ENCODE measurements at places on chromosomes 3 and 15. TPM values are rescaled to one million over a fixed set of nuclear protein-coding genes. Genes with fewer than 3 reads are reported as not detected.

DNA sequence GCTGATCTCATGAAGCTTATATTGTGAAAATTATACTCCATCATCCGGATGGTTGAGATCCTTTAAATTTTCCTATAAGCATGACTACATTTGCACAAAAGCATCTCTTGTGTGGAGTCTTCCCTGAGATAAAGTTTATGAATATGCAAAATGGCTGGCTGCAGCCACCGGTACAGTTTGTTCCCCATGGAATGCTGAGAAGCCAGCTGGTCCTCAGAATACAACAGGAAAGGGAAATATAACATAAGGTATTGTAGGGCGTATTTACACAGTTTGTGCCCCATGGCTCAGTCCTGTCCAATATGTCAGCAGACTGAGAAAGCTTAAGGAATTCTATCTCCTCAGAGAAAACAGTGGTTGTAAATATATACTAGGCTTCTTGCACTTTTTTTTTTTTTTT, 468.6 kb downstream of the CNTN6 start:
- no peak for DNase-seq

DNA sequence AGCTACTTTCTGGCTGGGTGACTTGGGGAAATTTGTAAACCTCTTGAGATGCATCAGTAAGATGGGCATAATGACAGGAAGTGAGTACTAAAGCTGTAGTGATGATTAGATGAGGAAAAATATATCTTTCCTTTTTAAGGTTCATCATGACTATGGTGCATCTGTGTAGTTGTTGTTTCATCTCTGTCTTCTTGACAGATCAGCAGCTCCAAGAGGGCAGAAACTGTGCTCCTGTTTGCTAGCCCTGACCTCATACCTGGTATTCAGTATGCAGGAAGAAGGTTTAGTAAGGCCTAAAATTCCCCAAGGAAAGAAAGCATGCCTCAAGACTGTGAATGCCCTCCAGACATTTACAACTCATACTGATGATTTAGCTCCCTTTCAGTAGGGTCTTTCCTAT, 82.5 kb upstream of the PSMD6 start:
- DNase-seq = no peak

DNA sequence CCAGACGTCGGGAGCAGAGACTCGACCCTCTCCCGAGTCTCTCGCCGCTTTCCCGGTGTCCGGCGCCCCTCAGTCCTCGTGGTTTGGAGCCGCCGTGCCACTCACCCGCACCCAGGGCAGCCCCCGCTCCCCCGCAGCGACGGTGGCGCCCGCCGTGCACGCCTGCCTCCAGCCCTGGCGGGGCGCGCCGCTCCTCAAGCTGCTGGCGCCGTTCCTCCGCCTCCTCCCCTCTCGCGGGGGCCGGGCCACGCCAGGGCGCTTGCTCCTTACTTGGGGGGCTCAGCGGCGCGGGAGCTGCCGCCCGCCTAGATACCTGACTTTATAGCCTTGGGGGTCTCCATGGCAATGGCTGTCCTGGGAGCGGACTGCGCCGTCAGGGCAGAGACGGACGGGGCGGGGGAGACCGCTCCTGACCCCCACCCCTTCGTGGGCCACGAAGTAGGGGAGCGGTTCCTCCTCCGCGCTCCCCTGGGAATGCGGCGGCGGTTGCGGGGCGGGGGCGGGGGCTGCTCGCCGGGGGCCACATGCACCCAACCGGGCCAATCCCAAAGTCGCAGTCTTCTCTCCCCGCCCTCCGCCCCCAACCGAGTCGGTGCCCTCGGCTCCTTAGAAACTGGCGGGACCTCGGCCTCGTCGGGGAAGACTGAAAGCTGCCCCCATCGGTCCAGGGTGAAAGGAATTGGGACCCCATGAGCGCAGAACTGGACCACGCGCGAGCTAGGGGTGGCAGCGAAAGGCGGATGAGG, at the start of gene ANKRD63:
ANKRD63 (minus strand) TSS at position 196 of the 746 bp plus-strand sequence. CDS start 478 bp downstream, outside the sequence.
- no peak for DNase-seq

- DNase-seq = no peak
Measured at GRCh38 chr3:134427400-134428111, 53.3 kb upstream of the AMOTL2 start.

DNA sequence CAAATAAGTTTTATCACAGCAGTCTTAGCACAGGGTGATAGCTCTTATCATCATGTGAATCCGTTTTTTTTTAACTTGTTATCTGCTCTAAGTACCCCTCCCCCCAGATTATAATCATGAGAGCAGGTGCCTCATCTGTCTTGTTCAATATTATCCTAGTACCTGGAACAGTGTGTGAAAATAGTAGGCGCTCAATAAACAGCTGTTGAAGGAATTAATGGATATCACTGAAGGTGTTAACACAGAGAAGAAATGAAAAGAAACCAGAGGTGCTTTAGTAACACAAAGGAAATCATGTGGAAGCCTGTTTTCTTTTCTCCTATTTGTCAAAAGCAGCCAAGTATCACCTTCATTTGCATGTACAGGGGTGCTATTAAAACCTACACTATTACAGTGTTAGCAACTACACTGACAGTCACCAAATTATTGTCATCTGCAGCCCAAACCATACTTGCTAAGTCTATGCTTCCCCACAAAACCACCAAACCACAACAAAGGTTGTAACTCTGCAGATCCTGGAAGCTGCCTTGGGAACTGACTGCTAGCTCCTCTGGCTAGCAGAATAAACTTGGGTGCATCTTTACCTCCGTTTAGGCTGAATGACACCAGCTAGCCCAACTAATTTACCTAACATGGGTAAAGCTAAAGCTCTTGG, 2.9 kb downstream of the XPC start:
- no peak for DNase-seq

Gene C3orf20
- 0.18 TPM for polyA plus RNA-seq

Gene SHC4
- polyA plus RNA-seq = 1.2 TPM

DNA sequence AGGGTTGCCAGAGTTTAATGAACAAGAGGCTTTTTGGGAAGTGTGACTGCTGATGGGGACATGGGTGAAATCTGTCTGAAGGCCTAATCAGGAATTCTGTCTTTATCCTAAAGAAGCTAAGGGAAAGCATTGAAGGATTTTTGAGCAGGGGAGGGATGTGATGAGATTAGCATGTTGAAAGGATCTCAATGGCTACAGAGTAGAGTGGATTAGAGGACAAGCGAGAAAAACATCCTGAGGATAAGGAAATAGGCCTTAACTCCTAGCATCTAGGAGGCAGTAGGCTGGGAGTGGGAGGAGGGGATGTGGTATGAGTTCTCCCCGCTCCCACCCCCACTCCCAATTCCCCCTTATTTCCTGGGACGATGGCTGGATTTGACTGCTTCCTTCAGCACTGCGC, 35.1 kb upstream of the SNTN start:
- no peak for DNase-seq

Gene FOXL2NB
- polyA plus RNA-seq = 0.04 TPM

Data from right lung (tissue), 10 donors.